ENCODE measurements at places on chromosomes 2 and 18.

DNA sequence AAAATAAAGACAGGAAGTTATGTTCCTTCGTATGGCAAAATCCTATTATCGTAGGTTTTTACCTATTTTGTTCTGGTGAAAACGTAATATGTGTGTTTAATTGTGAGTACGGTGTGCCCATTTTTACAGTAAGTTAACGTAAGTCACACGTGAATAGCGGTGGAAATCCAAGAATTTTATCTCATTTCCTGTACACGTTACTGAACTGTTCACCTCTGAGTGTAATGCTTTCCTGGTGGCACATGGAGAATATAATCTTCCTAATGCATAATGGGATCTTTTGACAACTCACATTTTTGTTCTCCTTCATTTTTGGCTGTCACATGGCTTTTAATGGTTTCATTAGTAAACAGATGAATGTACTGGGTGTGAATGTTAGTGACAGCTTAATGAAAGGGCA is 28.2 kb downstream of the BCL2L11 start:
- DNase-seq, result no peak

GRCh38 chr2:20217041-20217970 is 7.6 kb downstream of the SDC1 start:
- DNase-seq, result no peak

GRCh38 chr18:8972116-8972515 is 130.4 kb upstream of the NDUFV2 start:
- DNase-seq, result no peak

- DNase-seq, result no peak
Measured at GRCh38 chr2:197121756-197122385, 188.7 kb downstream of the ANKRD44 start.

GRCh38 chr18:9730786-9731185 is 22.7 kb downstream of the RAB31 start:
- DNase-seq, result no peak

- no peak for DNase-seq
Measured at GRCh38 chr2:5521461-5521860, 170.7 kb upstream of the SOX11 start.

DNA sequence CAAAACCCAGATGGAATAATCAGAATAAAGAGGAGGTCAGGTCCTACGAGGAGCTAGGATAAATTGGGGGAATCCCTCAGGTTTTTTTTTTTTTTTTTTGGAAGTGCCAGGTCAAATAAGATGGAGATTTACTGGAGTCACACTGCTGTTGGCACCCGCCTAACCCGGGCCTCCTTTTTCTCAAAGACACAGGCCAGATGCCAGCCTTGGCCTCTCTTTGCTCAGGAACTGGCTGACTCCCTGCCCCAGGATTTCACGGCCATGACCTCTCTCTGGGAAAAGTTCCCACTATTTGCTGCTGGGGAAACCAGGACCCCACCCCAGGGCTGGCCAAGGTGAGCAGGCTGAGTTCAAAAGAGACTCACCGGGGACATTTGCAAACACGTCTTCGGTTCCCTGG is 2.5 kb downstream of the CD8A start:
- no peak for DNase-seq

GRCh38 chr2:132415915-132416722 is 486 bp upstream of the GPR39 start:
- DNase-seq, result no peak

DNA sequence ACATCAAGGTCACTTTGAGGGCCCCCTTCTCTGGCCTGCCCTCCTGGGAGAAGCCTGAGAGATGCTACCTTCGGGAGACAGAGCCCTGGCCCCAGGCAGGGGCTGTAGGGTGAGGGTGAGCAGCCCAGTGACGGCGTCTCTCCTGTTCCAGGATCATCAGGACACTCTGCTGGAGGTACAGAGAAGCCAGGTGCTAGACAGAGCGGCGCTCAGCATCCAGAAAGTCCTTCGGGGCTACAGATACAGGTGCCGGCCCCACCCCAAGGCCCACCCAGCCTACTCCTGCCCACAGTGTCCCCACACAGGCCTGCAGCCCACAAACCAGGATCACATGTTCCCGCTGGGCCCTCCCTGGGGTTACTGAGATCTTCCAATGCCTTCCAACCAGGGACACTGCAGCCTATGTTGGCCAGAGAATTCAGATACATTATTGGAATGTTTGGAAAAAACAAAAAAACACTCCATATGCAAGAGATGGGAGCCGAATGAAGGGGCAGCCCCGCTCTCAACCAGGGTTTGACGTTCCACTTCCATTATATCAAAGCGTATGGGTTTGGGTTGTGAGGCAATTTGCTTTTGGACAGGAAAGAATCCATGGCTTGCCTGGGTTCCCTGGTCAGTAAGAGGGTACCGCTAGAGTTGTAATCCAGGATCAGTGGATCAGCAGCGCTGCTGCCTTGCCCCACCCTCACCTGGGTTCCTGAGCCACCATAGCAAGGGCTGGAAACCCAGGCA is 49.5 kb upstream of the GPR17 start:
- no peak for DNase-seq

DNA sequence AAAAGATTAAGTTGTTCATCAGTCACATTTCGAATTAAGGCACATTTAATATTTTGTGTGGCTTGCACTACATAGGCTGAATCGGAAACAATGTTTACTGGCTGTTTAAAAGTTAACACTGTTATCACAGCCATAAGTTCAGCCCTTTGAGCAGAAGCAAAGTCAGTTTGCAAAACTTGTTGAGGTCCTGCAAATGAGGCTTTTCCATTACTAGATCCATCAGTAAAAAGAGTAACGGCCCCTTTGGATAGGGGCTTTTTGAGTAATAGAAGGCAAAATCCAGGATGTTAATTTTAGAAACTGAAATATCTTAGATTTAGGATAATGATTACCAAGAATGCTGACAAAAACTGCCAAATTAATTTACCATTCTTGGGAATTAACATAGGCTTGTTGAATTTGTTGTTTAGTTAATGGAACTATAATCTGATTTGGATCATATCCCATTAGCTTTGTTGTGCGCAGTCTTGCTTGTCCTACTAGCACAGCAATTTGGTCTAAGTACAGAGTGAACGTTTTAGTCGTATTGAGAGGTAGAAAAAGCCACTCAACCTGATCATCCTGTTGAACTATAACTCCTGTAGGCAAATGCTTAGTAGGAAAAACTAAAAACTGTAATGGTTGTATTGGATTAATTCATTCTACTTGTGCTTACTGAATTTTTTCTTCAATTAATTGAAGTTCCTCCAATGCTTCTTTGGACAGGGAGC is 13.9 kb upstream of the SUCLG1 start:
- no peak for DNase-seq

DNA sequence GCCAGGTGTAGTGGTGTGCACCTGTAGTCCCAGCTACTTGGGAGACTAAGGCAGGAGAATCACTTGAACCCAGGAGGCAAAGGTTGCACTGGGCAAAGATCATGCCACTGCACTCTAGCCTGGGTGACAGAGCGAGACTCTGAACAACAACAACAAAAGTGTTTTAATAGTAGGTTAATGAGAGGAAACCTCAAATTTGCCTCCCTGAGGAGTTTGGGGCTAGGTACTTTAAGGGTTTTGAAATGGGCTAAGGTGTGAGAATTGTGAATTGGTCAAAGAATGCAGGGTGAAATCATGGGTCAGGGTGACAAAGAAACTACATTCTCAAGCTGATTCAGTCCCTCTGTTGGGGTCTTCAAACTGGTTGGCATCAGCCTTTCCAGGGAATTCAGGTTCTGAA is 60.7 kb upstream of the BOD1L2 start:
- no peak for DNase-seq

GRCh38 chr2:58419983-58420382 is 178.9 kb upstream of the FANCL start:
- no peak for DNase-seq

GRCh38 chr18:6363216-6363615 is 51.5 kb downstream of the L3MBTL4 start:
- DNase-seq, result no peak

DNA sequence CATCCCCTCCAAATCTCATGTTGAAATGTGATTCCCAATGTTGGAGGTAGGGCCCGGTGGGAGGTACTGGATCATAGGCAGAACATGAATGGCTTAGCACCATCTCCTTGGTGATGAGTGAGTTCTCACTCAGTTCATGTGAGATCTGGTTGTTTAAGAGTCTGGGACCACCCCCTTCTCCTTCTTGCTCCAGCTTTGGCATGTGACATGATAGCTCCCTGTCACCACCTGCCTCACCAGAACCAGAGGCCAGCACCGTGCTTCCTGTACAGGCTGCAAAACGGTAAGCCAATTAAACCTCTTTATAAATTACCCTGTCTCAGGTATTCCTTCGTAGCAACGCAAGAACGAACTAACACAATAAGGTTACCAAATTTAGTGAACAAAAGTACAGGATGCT is 95.4 kb downstream of the ZBTB7C start:
- no peak for DNase-seq

GRCh38 chr2:179478771-179479170 is 214.1 kb upstream of the SESTD1 start:
- DNase-seq, result no peak

- no peak for DNase-seq
Measured at GRCh38 chr2:155840661-155841060, 491.9 kb downstream of the NR4A2 start.

DNA sequence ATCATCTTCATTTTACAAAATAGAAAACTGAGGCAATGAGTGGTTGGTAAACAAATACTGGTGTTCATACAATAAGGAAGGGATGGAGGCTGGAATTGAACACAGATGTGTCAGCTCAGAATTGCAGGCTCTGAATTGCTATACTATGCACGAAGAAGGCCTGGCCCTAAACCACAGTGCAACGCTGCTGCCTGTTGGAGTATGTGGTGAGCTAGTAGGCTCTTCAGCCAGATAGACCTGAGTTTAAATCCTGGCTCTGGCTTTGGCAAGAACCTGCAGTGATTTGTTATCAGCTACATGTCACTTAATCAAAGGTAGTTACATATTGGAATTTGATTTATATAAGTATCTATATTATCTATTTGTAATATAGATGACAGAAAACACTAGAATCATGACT is 1602.4 kb upstream of the CELF4 start:
- no peak for DNase-seq

DNA sequence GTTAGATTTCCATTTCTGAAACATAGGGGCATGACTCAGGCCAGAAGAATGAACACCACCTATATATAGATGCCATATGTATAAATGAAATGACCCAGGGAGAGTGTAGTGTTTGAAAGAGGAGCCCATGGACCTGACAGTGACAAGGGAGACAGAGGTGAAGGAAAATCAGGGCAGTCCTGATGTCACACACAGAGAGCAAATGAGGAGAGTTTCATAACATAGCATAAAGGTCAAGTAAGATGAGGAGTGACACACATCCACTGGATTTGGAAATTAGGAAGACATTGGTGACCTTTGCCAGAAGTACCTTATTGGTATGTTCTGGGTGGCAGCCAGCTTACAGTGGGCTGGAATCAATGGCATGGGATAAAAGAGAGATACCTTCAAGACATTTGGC is 276.7 kb downstream of the ZNF385B start:
- no peak for DNase-seq

DNA sequence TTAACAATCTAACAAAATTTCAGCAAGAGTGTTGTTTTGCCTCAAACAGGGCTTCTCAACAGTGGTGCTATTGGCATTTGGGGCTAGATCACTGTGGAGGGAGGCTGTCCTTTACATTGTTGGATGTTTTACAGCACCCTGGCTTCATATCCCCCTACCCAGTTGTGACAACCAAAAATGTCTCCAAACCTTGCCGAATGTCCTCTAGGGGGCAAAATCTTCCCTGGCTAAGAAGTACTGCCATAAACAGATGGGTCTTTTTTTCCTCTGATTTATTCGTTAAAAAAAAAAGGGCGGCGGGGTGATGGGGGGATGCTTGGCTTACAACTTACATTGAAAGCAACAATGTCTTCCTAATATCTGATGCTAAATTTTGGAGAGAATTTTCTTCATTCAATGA is 207.6 kb upstream of the CCDC150 start:
- no peak for DNase-seq

DNA sequence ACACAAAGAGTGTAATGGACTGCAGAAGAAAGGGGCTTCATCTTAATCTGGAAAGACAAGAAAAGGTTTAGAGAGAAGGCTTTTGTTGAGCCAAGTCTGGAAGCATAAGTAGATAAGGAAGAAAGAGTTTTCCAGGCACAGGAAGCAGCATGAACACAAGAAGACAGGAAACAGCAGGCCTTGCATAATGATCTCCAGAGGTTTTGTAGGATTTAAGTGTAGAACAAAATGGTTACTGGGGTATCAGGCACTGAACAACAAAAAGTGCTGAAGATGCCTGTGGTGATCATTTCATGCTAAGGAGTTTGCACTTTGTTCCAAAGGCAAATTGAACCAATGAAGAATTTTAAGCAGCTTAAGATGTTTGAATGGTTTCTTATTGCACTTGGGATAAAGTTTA is 281.6 kb upstream of the TANK start:
- DNase-seq, result no peak

DNA sequence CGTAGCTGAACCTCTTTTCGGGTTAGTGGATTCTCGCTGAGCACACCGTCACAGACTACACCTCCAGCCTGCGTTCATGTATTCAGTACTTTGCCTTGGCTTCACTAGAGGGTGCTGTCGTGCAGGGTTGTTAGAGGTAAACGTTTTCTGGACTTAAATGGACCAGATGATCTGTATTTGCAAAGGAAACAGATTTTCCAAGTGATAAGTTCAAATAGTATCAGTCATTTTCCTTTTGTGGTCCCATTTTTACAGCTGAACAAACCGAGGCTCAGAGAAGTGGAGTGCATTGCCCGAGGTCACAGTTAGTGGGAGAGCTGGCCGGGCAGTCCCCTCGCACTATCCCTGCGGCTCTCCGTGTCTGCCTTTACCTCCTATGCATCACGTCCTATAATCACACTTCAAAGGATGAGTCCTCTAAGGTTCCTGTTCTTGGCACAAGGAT is 125.9 kb downstream of the MAP4K4 start:
- DNase-seq, result peak; percentile 67

DNA sequence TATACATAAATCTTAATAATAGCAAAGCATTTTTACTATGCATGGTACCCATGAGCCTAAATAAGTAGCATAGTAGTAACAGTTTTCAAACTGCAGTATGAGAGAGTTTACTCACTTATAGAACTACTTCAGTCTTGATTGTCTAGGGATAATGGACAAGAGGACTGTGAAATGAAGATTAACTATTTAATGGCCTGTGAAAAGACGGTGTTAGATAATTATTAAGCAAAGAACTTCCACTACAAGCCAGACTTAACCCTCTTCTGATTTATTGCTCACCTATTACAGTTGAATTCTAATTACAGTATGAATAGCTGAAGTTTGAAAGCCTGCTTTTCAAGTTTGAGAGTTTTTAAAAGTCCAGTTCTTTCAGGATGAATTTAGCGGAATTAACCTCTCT is 18.9 kb downstream of the PIK3C3 start:
- no peak for DNase-seq

- no peak for DNase-seq
Measured at GRCh38 chr2:220057391-220057790, 430.0 kb downstream of the SLC4A3 start.
